ENCODE measurements at places on chromosomes 1 and 21.

DNA sequence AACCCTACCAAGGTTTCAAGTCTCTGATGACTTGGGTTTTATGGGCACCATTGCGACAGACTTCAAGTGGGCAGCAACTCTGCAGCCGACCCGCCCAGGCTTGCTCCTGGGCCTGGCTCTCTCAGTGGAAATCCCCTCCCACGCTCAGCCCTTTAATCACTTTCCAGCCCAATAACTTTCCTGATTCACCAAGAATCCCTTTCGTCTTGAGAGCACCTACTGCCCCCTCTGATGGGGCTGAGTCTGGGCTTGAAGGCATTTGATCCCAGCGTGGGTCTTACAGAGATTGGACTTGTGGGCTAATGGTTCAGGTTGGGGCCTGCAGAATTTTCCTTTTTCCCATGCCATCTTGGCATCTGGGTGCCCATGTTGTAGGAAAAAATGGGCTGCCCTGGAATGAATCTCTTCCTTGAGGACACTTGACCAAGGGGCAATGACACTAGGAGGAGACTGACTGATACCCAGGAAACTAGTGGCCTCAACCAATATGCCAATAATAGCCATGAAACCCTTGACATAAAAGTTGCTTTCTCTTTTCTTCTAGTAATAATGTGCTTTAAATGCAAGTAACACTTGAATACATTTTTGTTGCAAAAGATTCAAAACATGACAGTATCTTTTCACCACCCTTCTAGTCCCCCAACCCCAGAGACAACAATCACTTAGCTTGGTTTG is 7.8 kb upstream of the PHLDA3 start:
- peak; percentile 72 for DNase-seq

DNA sequence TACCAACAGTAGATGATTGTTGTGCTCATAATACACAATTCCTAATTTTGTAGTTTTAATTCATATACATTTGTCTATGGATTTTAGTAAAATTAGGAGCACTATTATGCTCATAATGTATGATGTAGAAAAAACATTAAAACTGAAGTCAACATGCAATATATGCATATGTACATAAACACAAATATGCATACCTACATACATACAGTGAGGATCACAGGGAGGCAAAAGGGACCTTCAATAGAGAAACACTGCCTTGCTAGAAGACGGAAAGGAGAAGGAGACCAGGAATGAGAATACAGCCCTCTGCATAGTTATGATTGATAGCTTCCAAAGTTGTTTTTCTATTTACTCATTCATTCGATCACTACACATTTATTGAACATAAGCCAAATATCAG is 606.5 kb downstream of the LMO4 start:
- DNase-seq = no peak

- no peak for DNase-seq
Measured at GRCh38 chr1:157399984-157400382, 152.3 kb downstream of the FCRL5 start.

- DNase-seq = peak; percentile 78
Measured at GRCh38 chr1:215665215-215665614, 98.1 kb downstream of the KCTD3 start.

DNA sequence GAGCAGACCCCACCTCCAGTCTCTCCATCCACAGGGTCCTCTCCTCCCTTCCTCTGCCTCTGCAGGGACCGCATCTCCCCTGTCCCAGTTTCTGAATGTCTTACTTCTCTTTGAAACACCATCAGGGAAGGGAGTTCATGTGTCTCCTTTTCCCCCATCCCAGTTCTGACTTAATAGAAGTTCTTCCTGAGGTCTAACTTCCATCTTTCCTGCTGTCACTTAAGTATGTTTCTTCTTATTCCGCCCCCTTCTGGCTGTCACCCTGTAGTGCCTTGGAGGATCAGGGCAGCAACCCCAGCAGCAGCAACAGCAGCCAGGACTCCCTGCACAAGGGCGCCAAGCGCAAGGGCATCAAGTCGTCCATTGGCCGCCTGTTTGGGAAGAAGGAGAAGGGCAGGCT is 29.3 kb downstream of the MYOG start:
- no peak for DNase-seq

DNA sequence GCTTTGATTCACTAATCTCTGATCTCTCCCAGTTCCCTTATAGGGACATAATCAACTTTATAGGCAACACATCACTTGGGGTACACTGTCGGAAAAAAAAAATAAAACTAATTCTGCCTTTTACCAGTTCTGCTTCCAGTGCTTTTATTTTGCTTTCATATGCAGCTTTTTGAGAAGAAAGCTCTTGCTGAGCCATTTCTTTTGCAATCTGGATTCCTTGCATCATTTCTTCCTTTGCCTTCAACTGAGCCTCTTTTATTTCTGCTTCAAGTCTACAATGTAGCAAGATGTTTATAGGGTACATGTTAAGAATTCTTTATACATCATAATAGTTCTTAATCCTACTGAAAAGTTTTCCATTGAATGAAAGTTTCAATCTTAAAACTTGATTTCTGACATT is 30.6 kb downstream of the KIF14 start:
- no peak for DNase-seq

DNA sequence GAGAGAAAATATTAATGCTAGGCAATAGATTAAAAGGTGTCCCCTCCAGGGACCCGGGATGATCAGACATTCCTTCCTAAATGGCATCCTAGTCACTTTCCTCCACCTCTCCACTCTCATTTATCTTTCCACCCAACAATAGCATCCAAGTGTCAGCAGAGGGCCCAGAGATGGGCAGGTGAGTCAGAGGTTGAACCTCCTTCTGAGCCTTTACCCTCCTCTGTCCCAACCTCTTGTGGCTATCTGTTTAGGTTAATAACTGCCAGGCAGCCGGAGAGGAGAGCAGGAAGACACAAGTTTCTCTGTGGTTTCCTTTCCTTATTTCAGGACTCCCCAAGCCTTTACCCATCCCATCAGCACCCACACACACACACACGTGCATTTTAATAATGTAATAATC is 4.1 kb downstream of the GJA5 start:
- DNase-seq = no peak

DNA sequence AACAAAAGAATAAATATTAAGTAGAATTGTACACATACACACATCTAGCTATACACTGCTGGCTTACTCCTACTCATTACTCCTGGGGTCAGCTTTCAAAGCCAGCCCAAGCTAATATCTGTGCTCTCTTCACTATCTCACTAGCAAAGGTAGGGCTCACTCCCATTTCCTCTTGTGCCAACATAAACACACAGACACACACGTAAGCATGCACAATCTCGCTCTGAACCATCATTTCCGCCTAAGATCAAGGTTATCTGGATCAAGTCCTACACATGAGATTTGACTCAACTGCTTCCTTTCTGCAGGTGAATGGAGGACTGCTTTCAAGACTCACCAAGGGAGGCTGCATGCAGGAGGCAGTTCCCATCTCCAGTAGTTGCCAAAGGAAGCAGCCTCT is 28.8 kb upstream of the MTMR11 start:
- no peak for DNase-seq

DNA sequence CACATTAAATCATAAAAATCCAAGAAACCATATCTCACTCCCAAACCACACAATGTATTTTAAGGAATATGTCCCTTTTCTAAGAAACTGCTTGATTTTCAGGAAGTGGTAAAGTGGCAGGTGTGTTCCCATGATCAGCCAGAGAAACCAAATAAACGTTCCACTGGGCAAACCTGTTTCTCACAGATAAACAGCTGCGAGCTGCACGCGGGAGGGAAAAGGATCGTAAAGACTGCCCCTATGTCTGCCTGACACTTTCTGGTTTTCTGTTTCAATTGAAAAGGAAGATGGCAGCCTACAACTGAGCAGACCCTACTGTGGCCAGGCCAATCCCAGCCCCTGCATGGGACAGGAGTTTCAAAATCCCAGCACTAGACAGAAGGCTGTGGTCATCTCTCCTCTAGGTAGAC is 36.6 kb downstream of the HIVEP3 start:
- DNase-seq = no peak

DNA sequence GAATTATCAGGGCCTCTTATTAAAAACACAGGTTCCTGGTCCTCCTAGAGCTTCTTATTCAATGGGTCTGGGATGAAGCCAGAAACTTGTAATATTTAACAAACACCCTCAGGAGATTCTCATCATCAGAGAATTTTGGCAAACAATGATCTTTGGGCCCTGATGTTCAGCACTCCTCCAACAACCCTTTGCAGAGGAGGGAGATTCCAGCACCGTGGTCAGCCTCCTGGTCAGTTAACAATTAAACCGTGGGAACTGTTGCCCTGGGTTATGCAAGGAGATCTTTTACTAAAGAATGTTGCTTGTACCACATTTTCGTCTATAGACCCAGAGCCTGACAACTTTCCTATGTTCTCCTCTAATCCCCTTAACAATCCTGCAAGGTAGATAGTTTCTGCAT is 294.4 kb downstream of the PLPP3 start:
- peak; percentile 26 for DNase-seq

- DNase-seq = peak; percentile 84
Measured at GRCh38 chr21:36203603-36203889, 46.9 kb downstream of the DOP1B start.

GRCh38 chr1:32902535-32902920 is 1.3 kb upstream of the TMEM54 start:
- DNase-seq = no peak

GRCh38 chr1:109025694-109026093 is 16.2 kb downstream of the WDR47 start:
- DNase-seq = no peak

GRCh38 chr21:29299916-29300806 is 1.4 kb downstream of the BACH1 start:
- DNase-seq = peak; percentile 54

- peak; percentile 62 for DNase-seq
Measured at GRCh38 chr1:200154069-200154767, 126.7 kb downstream of the NR5A2 start.

- no peak for DNase-seq
Measured at GRCh38 chr1:40782371-40782956, 1.1 kb upstream of the KCNQ4 start.

DNA sequence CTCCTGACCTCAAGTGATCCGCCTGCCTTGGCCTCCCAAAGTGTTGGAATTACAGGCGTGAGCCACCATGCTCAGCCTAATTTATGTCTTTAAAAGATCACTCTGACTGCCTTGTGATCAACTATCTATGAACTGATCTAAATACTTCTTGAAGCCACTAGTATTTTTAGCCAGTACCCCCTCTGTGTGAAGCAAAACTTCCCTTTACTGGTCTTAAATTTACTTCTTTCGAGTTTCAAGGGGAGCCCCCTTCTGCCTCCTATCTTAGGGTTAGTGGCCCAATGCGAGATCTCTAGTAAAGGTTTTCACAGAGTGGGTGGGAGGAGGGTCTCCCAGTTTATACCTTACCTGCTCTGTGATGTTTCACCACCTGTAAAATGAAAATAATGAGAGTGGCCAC is 66.1 kb upstream of the RPL11 start:
- DNase-seq = no peak

DNA sequence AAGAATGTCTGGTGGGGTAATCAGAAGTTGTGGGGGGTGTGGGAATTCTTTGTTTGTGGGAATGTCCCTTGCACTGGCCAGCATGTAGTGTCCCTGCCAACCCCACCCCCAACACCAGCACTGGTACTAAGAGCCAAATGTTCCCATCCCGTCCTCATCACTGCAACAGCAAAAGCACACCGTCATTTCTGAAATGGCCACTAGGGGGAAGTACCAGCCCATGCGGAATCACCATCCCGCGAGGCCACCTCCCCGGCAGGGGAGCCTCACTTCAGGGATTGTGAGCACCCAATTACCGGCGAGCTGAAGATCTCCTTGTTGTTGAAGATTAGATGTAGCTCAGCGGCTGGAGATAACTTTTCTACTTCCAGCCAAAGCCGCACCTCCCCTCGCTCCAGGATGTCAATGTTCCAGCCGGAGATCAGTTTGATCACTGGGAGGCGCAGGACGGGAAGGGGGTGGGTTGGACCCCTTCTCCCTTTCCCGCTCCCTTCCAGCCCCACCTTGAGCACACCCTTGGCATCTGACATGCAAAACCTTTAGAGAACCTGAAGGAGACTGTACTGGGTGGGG is 41.0 kb downstream of the MYOM3 start:
- DNase-seq = peak; percentile 73

DNA sequence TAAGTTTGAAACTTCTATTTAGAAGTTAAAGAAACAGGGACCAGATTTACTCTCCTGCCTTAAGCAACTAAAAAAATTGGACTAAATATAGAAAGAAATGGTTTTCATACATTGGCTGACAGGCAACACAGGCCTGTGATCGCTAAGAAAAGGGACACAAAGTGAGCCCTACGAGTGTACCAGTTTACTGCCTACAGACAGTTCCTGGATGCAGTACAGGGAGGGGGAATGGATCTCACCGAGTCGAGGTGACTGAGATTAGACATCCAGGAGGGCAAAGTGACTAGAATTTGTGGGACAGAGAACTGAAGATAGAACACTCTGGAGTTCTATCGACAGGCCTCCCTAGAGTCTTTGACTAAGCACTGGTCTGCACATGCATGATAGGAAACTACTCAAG is 16.0 kb downstream of the PHC2 start:
- no peak for DNase-seq
